ENCODE measurements at places on chromosomes 5 and 9.

GRCh38 chr9:17578911-17579793 is at the start of gene SH3GL2:
SH3GL2 (plus strand) TSS chr9:17579066.
- DNase-seq = peak; percentile 6

DNA sequence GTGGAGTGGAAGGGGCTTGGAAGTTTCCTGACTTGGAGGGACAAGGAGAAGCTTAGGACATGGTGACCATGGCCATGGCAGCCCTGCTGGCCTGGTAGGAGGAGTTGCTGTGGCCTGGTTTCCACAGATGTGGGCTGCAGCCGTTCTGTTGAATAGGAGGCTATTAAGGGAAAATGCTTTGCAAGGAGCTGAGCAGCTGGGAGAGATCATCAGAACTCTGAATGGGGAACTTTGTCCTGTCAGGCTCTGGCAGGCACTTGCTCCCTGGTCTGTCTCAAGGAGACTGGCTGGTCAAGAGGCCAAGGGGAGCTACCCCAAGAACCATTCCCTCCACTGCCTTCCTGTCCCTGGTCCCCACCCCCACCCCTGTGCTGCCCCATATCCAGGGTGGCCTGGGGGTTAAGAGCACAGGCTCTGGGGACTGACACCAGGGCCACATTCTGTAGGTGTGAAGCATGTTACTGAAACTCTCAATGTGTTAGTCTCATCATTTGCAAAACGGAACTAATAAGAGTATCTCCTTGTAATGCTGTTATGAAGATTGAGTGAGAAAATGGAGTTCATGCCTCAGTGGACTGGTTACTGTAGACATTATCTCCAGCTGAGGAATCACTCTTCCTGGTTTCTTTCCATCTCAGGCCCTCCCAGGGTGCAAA is 84.0 kb upstream of the ARAP3 start:
- no peak for DNase-seq

GRCh38 chr9:6428940-6429889 is 16.2 kb downstream of the UHRF2 start:
- peak; percentile 25 for DNase-seq

DNA sequence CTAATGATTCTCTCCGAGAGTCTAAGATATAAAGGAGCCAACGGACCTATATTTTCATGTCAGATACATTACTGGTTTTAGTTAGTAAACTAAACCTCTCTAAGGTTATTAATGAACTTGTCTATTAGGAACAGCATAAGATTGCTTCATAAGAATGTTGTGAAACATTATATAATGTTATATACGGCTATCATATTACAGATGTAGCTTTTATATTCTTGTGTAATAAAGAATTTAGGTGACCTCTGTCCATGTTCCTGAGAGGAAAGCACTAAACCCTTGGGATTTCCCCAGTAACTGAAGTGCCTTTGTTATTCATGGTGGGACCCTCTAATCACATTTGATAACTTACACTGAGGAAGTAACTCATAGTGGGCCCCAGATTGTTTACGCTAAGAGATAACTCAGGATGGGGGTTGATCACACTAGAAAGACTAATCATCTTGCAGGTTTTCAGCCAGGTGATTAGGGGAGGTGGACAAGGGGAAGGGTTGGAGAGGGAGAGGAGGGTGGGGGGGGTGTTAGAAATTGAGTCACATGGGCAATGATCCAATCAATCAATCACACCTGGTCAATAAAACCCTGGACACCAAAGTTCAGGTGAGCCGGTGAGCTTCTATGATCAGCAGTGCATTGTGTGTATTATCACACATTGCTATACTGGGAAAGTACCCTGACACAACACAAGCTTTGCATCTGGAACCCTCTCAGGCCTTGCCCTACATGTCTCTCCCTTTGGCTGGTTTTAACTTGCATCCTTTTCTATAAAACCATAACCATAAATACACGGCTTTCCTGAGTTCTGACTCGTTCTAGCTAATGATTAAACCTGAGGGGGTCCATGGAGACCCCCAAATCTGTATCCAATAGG is 25.8 kb downstream of the ECPAS start:
- no peak for DNase-seq

DNA sequence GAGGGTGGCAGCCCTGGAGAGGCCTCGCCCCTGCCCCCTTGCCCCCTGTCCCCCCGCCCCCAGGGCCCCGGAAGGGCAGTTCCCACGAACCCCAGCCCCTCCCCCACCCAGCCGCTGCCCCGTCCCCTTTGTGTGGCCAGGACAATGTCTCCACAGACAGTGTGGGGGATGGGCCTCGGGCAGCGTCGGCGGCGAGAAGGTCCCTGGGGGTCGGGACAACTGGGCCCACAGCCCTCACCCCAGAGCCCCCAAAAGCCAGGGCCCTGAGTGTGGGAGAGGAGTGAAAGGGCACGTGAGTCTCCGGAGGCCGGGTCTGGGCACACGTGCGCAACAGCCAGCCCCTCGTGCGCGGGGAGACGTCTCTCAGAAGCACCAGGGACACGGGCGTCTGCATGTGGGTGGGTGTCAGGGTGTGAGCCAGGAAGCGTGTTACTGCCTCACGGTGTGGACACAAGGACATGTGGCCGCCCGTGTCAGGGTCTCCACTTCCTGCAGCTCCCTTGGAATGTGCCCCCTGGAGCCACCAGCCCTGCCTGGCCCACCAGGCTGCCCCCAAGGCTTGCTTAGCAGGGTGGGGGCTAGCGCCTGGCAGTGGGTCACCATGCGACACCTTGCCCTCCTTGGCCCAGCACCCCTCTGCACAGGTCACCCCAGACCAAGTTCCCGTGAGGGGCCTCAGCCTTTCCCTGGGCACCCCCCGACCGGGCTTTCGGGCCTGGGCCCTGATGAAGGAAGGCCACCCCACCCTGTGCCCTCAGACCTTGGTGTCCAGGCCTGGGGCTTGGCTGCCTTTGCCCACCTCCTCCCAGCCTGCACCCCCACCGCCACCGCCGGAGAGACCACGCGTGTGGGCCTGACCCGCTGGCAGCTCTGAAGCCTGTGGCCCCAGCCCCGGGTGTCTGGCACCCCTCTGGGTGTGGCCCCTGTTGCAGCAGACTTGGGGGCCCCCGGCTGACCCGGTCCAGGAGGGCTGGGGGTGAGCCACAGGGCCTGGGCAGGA is 12.8 kb upstream of the NRARP start:
- DNase-seq = no peak

DNA sequence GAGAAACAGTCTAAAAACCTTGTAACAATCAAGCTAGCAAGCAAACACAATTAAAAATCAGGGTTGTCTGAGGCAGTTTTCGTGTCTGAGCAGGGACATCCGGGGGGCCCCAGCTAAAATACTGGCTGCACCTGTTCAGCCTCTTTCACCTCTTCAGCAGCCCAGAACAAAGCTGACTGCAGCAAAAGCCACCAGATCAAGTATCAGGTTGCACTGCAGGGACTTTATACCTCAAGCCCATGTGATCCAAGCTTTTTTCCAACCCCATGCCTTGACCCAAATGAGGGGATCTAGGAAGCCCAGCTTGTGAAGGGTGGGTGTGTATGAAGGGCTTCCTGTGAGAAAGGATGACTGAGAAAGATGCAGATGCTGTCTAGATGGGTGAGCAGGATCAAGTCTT is 133.4 kb downstream of the SEMA6A start:
- no peak for DNase-seq

GRCh38 chr5:132675936-132676689 is 2.3 kb downstream of the IL4 start:
- no peak for DNase-seq

DNA sequence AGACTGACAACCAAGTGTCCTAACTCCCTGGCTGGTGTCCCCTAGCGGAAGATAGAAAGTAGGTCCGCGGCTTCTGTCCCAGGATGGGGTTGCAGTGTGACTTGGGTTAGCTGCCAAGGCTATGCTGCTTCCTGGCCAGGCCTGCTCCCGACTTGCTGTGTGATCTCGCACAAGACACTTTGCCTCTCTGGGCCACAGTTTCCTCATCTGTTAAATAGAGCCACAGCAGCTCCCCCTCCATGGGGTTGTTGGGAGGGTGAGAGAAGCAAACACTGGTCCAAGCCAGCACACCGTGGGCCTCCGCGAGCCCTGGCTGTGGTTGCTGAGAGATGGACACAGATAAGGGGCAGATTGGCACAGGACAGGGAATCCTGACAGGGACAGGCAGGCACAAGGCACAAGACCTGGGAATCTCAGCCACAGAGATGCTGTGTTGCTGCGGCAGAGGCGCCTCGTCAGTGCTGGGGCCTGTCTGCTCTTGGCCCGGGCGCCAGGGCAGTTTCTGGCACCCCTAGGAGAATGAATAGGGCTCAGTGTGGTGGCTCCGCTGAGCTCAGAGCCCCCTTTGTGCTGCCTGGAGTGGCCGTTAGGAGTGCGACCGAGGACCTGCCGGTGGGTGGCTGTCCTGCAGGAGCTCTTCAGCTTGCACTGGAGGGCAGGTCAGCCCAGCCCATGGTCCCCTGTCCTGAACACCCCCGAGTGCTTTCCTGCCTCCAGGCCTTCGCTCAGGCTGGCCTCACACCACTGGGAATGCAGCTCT is 1.8 kb upstream of the SH2D3C start:
- DNase-seq = no peak

- DNase-seq = no peak
These were observed 9.5 kb upstream of the RPS23 start for GRCh38 chr5:82287625-82288024.

GRCh38 chr5:133694181-133694831 is 82.0 kb upstream of the FSTL4 start:
- DNase-seq = peak; percentile 3

DNA sequence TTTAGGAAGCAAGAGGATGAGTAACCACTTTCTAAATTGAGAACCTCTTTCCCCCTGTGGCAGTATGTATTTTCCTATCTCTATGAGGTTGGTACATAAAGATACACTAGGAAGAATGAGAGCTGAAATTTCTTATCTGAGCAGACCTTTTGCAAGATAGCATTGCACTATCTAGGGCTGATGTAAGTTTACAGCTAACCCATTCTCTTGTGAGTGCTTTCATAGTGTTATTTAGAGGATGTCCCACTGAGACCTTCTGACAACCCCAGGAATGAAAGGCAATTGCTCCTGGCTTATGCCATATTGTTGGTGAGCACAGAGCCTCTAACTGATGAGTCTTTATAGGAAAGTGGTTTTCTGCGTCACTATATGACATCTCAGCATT is 1209.3 kb upstream of the CDH6 start:
- DNase-seq = no peak

DNA sequence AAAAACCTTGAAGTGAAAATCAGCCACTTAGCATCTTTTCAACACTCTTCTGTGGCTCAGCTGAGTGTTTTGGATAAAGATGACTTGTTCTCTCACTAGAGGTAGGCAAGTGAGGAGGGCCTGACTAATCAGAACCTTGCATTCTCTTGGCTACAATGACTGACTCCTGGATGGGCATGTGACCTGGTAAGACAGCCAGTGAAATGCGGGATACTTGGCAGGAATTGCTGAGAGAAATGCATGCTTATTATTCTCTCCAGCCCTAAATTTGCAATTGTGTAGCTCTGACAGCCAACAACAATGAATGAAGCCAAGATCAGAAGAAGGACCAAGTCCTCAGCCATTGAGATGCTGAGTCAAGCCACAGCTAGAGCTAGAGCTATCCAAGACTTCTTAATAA is 490.5 kb upstream of the ZNF608 start:
- DNase-seq = no peak

DNA sequence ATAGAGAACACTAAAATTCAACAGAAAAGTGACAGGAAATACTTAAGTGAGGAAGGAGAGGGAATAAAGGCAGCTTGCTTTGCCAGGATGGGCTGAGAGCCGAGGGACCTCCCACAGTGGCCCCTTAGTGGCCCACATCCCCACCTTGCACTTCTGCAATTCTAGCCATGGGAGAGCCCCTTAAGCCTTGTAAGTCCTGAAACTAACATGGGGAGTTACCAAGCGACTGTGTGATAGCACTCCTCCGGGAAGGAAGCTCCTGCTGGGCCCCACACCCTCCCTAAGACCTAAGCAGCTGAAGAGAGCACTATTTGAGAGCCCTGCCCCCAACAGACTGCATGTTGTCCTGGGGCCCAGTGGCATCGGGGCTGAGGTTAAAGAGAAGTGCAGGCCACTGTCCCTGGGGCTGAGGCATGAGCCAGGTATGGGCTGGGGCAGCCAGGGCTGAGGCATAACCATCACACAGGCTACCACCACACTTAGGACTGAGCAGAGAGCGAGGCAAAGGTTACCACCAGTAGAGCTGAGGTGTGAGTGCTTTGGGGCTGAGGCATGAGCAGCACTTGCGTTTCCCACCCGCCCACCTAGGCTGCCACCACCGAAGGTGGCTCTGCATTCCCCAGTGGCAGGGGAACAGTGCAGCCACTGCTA is 301.8 kb upstream of the TRPC7 start:
- no peak for DNase-seq

- no peak for DNase-seq
These were observed 191.3 kb upstream of the RAI14 start for GRCh38 chr5:34464829-34465228.

DNA sequence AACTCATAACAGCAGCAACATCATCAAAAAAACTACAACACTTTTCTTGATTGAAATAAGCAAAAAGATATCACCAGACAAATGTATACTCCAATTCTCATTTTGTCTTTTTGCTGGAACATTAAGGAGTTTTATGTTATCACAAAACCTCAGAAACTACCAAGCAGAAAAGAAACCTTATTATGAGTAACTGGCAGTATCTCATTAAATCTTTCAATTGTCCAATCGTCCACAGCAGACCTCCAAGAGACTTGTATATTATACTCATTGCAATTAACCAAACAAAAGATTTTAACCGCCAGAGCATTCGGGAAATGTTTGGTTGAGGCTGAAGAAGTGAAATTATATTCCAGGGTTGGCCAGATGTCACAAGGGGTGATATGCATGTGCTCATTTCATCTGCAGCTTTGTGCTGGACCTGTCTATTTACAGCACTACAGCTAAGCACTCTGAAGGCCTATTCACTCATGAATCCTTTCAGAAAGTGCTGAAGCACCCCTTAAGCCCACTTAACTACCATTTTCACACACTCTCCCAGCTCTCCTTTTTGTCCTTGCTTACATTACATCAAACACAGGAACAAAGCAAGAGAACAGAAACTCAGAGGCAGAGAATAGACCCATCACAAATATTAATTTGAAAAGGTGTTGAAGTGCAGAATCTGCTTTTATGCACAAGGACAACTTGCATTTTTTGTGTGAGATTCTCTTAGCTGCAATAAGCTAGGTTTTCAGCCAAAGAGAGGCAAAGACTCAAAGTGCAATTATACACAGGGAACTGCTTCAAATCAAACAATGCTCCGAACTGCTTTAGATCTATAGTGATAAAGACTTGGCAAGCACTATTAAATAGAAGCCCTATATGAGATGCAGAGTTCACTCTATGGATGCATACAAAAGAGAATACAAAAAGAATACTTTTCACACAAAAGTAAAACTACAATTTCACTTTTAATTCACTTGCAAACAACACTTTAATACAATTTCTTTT is 150.4 kb upstream of the POU5F2 start:
- DNase-seq = no peak

DNA sequence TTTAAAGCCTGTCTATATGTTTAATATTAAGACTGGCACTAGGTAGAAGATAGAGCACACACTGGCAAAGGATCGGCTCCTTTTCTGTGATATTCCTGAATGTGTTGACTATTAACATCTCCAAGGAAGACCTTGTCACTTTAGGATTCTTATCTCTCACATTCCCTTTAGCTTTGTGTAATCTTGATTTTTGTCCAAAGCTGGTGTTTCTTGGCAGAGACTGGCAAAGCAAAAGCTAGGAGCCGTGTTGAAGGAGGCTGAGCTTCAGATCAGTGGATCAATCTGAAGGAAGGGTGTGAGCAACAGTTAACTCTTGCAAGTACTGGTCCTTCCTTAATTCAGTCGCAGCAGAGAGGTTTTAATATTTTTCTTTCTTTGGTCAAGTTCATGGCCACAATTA is 830.4 kb upstream of the ZNF608 start:
- DNase-seq = no peak

GRCh38 chr9:97372580-97372979 is 39.3 kb upstream of the TDRD7 start:
- no peak for DNase-seq

All from suppressor macrophage treated with lipopolysaccharide for 1 hour (primary cell).